CD4-positive, alpha-beta T cell (primary cell): ENCODE measurements at places on chromosomes 5 and 9.

GRCh38 chr9:89712283-89712682 is 107.5 kb downstream of the GADD45G start:
- no peak for DNase-seq

DNA sequence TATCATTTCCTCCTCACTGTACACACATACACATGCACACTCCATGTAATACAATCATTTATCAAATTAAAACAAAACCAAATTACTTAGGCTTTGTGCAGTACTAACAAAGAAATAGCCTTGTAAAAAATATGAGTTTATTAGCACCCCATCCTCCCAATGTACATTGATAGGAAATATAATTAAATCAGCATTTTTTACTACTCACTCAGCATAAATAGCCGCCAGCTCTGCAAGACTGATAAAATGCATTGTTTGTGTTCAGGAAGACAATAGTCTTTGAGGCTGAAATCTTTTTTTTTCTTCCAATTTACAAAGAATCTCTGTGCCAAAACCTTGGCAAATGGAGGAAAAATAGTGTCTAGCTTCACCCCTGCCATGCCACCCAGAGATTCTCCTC is 497.6 kb upstream of the ADAMTS16 start:
- DNase-seq = no peak

DNA sequence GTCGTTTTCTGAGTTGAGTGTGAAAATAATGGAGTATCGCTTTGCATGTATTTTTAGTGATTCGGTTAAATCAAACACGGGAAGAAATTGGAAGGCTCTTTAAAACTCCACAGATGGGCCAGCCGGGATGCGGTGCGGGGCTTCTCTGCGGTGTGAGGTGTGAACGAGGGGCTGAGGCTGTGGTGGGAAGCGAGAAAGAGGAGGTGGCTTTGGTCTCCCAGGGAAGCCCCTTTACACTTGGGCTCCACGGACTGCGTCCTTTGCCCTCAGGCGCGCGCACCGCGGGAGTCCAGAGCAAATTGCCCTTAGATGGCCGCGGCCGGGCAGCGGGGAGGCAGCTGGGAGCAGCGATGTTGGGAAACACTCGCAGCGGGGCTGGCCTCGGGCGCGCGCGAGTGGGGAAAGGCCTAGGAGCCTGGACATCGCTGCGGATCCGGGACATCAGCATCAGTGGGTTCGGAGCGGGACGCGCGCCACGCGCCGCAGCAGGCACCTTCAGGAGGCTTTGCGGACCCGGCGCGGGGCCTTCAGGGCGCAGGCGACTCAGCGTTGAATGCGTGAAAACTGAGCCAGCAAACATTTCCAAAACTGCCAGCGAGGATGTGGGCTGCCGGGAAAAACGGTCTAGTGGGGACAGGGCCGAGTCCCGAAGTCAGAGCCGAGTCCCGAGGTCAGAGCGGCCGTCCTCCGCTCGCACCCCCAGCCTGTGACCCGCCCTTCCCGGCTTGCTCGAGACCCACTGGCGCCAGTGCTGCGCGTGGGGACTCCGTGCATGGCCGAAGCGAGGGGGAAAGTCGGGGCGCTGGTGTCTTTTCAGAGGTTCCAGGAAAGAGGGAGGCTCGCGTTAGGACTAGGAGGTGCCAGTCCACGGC is 6.5 kb downstream of the IRX1 start:
- no peak for DNase-seq

- no peak for DNase-seq
Measured at GRCh38 chr5:179296150-179296821, 49.0 kb downstream of the ADAMTS2 start.

- no peak for DNase-seq
Measured at GRCh38 chr5:32828492-32828891, 117.4 kb downstream of the NPR3 start.

DNA sequence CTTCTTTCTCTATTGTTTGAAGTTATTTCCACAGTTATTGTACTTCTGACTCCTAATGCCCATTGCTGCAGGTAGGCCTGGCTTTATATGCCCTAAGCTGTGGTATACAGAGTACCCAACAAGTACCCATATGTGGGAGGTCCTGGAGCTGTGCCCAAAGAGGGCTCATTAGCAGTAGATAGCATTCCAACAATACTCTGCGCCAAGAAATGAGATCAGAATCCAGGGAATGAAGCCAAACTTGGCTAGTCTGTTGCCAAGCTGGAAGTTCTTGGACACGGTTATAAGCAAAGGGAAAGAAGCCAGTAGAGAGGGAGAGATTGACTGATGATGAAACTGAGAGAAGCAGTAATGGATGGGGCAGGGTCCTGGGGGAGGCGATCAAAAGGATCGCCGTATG is 29.7 kb upstream of the FAM169A start:
- no peak for DNase-seq

DNA sequence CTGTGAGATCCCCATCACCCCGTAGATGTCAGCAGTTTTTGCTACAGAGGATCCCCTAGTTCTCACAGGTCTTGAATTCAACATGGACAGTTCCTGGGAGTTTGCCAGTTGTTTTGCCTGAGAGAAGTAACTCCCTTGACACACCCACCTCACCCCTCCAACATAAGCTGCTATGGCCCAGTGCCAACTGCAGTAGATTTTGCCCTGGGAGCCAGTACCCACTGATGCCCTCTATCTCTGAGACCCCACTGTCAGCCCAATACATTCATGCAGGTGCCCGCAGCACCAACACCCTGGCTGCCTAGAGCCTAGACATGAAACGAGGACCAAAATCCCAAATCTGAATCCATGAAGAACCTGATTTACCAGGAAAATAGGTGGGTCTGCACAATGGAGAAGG is 583.9 kb upstream of the CTNND2 start:
- no peak for DNase-seq

DNA sequence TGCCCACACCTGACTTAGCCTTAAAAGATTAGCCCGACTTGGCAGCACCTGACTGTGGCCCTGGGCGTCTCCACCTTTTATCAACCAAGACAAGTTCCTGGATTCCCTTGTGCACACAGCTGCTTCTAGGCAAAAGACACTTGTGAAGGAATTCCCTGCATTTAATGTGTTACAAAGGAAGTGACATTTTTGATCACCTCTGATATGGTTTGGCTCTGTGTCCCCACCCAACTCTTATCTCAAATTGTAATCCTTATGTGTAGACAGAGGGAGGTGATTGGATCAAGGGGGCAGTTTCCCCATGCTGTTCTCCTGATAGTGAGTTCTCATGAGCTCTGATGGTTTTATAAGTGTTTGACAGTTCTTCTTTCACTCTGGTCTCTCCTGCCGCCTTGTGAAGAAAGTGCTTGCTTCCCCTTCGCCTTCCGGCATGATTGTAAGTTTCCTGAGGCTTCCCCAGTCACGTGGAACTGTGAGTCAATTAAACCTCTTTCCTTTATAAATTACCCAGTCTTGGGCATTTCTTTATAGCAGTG is 2.6 kb upstream of the CPEB4 start:
- no peak for DNase-seq

DNA sequence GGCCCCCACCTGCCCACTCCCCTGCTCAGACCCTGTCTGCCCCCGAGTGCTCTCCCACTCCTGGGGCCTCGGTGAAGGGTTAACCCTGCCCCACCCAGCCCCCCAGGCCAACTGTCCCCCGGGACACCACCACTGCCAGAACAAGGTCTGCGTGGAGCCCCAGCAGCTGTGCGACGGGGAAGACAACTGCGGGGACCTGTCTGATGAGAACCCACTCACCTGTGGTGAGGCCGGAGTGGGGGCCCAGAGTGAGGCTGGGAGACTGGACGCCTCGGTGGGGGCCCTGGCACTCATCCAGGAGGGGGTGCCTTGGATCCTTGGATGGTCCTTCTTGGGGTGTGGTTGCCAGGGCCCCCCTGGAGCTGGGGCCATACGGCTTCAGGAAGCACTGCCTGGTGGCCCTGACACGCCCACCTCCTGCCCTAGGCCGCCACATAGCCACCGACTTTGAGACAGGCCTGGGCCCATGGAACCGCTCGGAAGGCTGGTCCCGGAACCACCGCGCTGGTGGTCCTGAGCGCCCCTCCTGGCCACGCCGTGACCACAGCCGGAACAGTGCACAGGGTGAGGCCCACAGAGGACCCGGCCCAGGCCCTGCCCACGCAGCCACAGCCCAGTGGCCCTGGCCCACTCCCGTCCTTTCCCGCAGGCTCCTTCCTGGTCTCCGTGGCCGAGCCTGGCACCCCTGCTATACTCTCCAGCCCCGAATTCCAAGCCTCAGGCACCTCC is 2.1 kb downstream of the MAMDC4 start:
- DNase-seq = no peak

DNA sequence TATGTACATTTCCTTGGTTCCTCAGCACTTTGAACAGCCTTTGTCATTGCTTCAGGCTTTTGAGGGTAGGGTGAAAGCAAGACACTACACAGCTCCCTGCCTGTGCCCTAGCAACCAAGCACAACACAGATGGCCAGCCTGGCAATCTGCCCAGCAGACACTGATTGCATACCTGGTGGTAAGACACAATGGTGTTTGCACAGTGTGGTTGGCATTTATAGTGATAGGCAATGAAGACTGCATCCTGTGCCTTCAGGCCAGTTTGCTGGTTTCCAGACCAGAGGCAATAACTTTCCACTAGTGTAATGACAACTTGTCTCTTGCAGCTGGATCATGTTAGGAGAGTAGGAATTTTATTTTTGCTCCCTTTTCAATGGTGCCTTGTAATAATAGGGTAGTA is 144.5 kb upstream of the TNC start:
- DNase-seq = no peak

DNA sequence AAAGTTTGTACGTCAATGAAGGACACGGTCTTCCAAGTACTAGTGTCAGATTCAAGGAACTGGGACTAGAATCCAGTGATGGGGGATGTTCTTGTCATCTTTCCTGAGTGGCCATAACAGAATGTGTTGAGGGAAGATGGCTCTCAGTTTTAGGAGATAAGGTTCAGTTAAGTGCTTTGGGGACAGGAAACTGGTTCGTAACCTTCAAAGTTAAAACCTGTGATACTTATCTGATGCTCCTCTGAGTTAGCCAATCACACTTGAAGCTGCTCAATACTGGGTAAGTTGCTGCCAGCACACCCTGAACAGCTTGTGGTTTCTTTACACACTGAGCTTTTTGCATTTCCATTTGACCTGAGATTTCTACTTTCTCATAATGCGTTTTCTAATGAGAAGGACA is 64.4 kb downstream of the PIK3R1 start:
- DNase-seq = peak; percentile 22

DNA sequence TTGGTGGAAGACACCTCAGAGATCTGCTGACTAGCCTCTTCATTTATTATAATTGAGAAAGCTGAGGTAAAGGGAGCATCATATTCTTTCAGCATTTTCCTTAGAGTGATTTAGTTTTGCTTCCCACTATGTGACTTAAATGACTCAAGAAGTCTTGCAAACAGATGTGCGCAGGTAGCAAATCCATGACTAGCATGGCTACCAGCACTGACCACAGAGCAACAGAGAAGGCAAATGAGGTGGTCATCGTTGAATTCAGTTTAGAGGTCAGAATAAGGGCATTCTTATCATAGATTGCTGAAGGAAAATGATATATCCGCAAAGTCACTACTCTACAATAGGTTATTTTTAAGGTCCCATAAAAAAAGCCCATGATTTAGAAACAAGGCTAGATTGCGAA is 162.2 kb downstream of the PIK3R1 start:
- DNase-seq = no peak

GRCh38 chr5:21236971-21237427 is 1249.0 kb upstream of the CDH18 start:
- no peak for DNase-seq

DNA sequence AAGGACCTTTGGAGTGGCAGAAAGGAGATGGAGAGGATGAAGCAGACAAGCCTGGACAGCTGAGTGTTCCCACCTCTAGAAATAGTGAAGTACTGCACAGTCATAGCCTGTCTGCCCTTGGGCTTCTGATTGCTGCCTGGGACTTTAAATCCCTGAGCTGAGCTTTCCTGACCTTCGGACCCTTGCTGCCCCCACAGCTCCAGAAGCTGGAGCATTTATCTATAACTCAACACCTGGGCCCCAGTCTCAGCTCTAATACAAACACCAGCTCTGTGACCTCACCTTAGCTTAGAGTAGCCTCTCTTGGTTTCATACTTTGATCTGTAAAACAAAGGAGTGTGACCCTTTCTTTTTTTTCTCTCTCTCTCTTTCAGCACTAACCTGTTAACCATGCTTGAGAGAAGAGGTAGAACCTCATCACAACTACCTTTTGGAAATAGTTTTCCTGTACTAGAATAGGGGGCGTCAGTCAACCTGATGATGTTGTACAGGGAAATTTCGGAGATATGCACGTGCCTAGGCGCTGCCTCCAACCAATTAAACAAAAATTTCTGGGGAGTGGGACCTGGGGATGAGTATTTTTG is 25.4 kb upstream of the ELL2 start:
- DNase-seq = no peak

DNA sequence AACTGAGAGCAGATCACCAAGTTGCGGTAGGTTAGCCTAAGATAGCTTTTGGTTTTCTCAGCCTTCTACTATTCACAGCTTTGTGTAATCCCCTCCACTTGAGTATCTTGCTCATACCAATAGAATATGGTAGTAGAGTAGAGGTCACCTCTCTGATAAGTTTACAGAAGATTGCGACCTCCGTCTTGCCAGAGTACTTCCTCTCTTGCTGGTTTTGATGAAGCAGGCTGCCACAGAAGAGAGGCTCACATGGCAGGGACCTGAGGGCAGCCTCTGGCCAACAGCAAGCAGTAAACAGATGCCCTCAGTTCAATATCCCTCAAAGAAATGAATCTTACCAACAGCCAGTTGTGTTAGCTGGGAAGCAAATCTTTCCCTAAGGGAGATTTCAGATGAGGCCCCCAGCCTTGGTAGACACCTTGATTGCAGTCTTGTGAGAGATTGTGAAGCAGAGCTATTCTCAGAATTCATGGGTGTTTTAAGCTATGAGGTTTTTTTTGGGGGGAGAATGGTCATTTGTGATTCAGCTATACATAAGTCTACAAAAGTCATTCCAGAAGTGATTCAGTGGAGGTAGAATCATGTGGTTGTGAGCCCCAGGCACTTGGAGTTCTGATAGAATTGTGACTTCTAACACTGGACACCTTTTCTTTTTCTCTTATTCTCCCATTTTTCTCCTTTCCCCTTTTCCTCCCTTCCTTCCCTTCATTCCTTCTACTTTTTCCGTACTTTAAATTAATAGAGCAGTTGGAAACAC is 22.7 kb upstream of the CDKN2B start:
- DNase-seq = no peak

DNA sequence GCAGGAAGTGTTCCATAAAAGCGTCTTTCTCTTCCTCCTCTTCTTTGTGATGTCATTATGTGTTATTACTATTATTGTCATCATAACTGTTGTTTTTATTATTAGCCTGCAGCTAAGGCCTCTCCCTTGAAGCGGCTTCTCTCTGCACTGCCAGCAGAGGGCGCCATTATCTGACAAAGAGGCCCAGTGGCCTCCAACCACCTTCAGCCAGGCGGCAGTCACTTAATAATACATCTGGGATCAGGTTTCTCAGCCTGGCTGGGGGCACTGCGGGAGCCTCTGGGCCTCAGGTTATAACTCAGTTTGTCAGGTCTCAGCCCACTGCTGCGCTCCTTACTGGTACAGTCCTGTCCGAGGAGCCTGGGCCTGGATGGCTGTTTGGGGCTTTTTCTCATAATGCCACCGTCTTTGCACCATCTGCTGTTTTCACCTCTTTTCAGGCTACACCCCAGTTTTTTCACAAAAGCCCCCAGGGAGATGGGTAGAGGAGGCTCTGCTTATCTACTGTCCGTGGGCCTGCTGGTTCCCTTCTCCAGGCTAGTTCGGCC is 281.9 kb downstream of the NSG2 start:
- DNase-seq = no peak
